Hematopoietic multipotent progenitor cell treated with erythropoietin and hydrocortisone succinate and interleukin-3 and kit ligand, for 15 days (in vitro differentiated cells): ENCODE measurements at places on chromosomes 5 and 9.

GRCh38 chr9:37653385-37653784 lies 2.6 kb downstream of the FRMPD1 start:
- DNase-seq = no peak

GRCh38 chr5:79193643-79194042 lies 42.3 kb upstream of the JMY start:
- DNase-seq = no peak

- DNase-seq = no peak
These were observed 233.8 kb downstream of the CCDC171 start for GRCh38 chr9:15786616-15787015.

DNA sequence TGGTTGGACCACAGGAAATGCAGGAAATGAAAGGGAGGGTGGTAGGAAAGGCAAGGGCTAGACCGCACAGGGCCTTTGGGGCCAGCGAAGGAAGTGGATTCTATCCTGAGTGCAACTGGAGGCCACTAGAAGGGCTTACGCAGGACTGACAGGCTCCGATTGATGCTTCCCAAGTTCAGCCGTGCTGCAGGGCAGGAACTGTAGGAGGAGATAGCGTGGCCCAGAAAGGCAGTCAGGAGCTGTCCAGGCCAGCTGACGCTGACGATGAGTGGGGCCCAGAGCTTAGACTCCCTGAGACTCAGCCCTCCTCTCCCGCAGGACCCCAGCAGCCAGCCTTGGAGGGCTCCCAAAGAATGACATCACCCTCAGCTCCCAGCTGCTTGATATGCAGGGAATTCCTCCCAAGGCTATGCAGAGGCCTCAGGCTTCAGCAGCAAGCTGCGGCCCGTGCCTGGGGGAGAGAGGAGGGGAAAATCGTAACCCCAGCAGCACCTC lies 48.8 kb downstream of the KCNIP1 start:
- no peak for DNase-seq

DNA sequence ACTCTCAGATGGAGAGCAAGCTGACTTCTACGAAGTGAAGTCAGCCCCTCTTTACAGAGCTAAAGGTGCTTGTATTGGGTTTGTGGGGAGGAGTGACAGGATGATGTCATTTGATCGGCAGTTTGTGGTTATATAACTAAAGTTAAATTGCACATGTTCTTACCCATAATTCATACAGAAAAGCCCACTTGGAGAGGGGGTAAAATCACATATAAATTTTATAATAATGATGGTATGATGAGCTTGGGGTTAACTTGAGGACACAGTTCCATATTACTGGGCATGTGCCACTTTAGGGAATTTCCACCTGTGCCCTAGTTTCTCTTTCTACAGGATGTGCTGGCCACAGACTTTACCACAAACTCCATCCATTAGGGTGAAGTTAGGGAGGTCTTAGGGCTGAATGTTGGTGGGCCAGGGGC lies 1178.6 kb upstream of the CDH9 start:
- no peak for DNase-seq

GRCh38 chr9:106964822-106965525 lies 102.0 kb downstream of the ZNF462 start:
- DNase-seq = no peak

DNA sequence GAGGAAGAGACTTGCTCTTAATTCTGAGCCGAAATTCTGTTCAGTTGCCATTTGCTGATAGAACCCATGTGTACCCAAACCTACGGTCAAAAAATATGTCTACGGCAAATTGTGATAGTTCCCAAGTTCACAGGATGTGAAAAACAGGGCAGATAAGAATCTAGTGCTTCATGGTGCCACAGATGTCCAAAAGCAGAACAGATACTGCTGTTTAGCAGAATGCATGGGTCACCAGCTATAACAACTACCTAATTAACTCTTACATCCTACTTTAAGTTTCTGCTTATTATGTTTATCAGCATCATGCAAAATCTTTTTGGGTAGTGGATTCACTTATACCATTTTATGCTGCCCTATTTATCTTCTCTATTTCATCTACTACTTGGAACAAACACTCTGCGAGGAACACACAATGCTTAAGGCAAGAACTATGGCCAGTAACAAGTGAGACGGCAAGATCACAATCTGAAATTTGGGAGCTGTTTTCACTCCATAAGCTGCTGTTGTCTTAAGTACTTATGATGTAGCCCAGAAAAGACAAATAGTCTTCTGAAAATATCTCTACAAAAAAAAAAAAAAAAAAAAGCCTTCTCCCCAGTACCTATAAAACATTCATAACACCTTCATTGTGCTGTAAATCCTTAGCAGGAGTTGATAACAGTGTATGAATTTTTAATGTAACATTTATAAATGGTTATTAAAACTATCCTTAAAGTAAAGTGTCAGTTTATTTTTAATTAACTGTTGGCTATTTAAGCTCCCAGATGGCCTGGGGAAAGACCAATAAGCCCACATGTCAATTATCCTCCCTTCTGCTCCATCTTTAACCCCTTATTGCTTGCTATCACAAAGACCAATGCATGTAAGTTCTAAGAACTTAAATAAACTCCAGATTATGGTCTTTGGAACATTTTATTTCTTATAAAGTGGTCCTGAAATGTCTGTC lies 232.3 kb downstream of the TLR4 start:
- DNase-seq = no peak

- no peak for DNase-seq
These were observed 14.7 kb downstream of the ASTN2 start for GRCh38 chr9:117400171-117400570.

DNA sequence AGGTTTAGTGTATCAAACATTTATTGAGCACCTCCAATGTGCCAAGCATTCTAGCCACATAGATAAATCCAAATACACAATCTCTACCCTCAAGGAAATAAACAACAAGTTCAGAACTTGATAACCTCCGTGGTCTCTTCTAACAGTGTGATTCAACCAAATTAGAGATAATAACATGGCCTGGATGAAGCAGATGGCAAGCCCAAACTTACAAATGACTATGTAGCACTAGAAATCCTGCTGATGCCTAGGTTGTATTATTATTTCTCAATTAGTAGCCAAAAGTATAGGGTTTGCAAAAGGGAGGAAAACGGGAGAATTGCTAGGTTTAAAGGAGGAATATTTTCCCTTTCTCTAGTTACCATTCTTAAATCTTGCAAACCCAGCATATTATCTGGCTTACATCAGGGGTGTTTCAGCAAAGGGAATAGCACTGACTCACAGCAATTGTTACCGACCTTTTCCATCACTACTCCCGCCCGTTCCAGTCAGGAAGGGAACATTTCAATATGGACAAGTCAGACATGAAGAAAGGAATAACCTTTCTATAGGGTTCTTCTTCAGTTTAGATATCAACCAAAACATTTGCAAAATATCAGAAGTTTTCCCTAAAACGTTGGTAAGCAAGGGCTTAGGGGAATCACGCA lies 2.3 kb downstream of the DPYSL3 start:
- no peak for DNase-seq

GRCh38 chr5:87242242-87242641 lies 25.4 kb upstream of the RASA1 start:
- no peak for DNase-seq

GRCh38 chr5:133403741-133404364 lies 208.5 kb downstream of the FSTL4 start:
- no peak for DNase-seq

GRCh38 chr5:71974622-71975021 lies 132.7 kb upstream of the MAP1B start:
- no peak for DNase-seq

DNA sequence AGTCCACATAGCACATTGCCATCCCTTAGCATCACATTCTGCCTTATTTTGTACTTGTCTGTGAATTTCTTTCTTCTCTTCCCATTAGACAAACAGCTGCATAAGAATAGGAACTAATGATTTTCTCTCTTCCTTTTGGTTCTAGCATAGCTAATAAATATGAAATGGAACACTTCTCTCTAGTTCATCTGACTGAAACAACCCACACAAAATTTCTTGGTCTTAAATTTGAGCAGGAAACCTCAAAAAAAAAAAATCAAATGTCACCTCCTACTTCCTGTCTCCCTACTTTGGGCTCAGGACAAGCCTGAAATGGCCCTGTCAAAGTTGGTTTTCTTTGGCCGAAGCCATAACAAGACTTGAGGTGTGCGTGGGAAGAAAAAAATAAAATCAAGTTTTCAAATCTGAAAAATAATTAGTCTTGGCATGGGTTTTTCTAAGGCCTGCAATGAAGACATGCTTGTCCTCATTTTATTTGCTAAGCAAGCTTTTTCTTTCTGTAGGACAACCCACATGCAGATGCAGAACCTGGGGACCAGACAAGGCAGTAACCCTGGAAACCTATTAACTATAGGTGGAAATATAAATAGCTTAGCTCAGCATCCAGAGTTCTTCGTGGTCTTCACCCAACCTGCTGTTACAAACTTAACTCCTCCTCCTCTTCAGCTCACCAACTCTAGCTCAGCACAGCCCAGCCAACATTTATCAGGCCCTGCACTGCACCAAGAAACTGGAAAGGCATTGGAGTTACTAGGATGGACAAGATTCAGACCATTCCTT lies 523.5 kb upstream of the KLF4 start:
- DNase-seq = no peak

DNA sequence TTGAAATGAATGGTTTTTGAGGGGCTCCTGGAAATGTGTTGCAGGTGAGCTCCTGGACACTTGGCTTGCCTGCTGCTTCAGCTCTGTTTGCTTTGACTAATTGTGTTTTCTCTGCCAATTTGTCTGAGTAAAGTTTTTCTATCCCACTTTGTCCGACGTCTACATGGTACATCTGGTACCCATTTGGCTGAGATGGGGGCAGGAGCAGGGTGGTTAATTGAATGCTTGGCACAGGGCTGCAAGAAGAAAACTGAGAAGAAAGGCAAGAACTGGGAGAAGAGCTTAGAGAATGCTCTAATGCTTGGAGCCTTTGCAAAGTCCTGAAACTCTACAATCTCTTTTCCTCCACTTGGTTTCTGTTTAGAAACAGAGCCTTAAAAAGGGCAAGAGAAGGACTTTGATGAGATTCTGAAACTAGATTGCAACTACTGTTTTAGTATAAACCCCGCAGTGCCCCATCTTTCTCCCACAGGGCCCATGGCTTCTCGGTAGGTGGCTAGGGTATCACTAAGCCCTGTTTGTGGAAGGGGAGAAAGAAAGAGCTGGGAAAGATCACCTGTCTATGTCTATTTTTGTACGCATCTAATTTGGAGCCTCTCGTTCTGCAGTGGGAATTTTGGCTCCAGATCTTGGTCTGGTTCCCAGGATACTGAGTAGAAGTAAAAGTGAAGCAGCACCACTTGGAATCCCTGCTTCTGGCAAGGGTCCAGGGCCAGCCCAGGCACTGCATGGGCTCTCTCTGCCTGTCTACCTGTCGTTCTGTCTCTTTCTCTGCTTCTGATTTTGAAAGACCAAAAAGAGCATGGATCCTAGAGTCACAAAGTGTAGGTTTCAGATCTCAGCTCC lies 214.4 kb downstream of the SEMA6A start:
- no peak for DNase-seq

DNA sequence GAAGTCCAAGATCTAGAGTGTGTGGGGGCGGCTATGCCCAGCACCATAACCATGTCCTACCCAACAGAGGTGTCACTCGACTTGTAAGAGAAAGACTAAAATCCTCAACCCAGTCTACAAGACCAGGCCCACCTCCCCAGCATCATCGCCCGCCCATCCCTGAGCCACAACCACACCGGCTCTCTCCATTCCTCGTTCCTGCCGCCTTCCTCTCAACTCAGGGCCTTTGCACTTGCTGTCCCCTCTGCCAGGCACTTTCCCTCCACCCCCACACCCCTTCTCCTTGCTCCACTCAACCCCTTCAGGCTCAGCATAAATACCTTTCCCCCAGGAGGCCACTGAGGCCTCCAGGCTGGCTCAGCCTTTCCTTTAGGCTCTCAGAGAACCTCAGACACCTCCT lies 69.3 kb downstream of the PAX5 start:
- DNase-seq = no peak

GRCh38 chr5:17182494-17182893 lies 34.9 kb upstream of the BASP1 start:
- DNase-seq = no peak

GRCh38 chr9:124197177-124198095 lies 60.3 kb upstream of the NEK6 start:
- DNase-seq = no peak
